ENCODE measurements at places on chromosomes 2 and 18.

GRCh38 chr2:191225690-191226089 lies 19.5 kb upstream of the MYO1B start:
- no peak for DNase-seq

- no peak for DNase-seq
Measured at GRCh38 chr18:22494771-22495170, 77.1 kb upstream of the CTAGE1 start.

GRCh38 chr2:67782443-67782842 lies 280.4 kb downstream of the C1D start:
- no peak for DNase-seq

GRCh38 chr2:240789501-240790369 lies 30.3 kb downstream of the KIF1A start:
- no peak for DNase-seq

DNA sequence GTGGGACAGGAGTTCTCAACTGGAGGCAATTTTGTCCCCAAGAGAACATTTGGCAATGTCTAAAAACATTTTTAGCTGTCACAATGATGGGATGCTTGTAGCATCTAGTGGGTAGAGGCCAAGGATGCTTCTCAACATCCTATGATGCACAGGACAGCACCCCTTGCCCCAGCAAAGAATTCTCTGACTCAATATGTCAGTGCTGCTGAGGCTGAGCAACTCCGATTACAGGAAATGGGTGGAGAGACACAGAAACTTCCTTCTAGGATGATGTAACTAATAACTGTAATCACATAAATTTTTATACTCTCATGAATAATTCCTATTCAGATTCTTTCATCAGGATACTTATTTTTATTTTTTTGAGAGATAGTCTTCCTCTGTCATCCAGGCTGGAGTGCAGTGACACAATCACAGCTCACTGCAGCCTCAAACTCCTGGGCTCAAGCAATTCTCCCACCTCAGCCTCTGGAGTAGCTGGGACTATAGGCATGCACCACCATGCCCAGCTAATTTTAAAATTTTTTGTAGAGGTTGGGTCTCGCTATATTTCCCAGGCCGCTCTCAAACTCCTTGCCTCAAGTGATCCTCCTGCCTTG lies 120.3 kb upstream of the ACAA2 start:
- DNase-seq: no peak

All from Karpas-422 (cell line).